Activated CD4-positive, alpha-beta T cell treated with anti-CD3 and anti-CD28 coated beads, Interleukin-2, Interleukin-6, amounts not matched to agents 100 ng/mL and 50 ng/mL, durations not matched to agents 16 hours and 8 hours (primary cell): ENCODE measurements at places on chromosomes 12 and 14.

- no peak for DNase-seq
Measured at GRCh38 chr12:20280515-20280914, 87.8 kb upstream of the PDE3A start.

GRCh38 chr12:109621211-109621694 is 47.7 kb downstream of the MVK start:
- DNase-seq, result no peak

- DNase-seq, result no peak
Measured at GRCh38 chr12:31300341-31300740, 25.6 kb downstream of the SINHCAF start.

GRCh38 chr14:54023027-54023426 is 66.4 kb upstream of the BMP4 start:
- no peak for DNase-seq

GRCh38 chr14:67673451-67673850 is 981 bp downstream of the VTI1B start:
- DNase-seq, result no peak

GRCh38 chr12:81329085-81329484 is 251.2 kb downstream of the ACSS3 start:
- peak; percentile 7 for DNase-seq
